ENCODE measurements at places on chromosomes 1 and 21.
A peak's percentile ranks its signal among the peaks of the same experiment; 100 is the strongest.

GRCh38 chr1:84715342-84716019, 25.2 kb upstream of the SSX2IP start:
- DNase-seq: no peak

DNA sequence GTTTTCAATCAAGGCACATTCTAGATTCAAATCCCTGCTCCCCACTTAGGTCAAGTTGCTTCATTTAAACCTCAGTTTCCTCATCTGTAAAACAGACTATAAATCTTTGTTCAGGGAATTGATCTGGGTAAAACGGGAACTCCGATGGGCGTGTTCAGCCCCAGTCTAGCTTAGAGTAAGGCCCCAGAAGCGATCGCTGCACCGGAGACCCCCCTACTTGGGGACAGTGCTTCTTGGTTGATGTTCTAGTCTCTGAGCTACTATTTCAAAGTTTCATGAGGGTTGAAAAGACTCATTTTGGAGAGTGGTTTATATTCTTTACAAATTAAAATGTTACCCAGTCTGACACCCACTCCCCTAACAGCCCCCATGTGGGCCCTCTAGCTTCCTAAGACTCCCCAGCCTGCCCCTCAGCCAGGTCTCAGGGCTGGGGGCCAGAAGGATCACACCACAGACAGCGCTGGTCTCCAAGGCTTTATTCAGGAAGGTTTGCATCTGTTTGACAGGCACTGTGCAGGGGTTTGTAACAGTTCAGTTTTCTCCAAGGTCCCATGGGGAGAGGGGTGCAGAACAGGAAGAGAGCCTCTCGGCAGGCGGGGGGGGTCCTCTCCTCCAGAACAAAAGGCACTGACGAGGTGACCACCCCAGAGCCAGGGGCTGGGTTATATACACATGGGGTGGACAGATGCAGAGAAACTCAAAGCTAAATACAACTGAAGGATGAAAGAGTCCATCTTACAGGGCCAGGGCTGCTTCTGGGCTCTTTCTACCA, 82.9 kb downstream of the STUM start:
- DNase-seq: peak; percentile 11

DNA sequence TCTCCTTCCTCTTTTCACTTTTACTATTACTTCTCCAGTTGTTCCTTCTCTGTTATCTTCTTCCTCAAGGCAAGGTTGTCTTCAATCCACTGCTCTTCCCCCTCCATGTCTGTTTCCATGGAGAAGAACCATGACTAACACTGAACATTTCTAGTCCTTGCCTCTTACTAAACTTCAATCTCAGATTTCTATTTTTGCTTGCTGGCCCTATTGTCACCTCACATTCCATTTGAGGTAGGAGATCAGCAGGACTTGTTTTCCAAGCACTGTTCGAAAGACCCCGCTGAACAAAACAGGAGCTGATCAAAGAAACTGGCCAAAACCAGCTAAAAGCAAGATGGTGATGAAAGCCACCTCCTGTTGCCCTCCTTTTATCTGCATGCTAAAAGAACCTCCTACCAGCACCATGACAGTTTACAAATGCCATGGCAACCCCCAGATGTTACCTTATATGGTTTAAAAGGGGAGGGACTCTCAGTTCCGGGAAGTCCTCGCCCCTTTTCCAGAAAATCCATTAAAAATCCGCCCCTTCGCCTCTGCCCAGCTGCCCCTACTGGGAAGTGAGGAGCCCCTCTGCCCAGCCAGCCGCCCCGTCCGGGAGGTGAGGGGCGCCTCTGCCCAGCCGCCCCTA, 22.6 kb downstream of the GON4L start:
- peak; percentile 59 for DNase-seq

GRCh38 chr21:31580866-31581276, 78.6 kb upstream of the SOD1 start:
- DNase-seq: peak; percentile 62

DNA sequence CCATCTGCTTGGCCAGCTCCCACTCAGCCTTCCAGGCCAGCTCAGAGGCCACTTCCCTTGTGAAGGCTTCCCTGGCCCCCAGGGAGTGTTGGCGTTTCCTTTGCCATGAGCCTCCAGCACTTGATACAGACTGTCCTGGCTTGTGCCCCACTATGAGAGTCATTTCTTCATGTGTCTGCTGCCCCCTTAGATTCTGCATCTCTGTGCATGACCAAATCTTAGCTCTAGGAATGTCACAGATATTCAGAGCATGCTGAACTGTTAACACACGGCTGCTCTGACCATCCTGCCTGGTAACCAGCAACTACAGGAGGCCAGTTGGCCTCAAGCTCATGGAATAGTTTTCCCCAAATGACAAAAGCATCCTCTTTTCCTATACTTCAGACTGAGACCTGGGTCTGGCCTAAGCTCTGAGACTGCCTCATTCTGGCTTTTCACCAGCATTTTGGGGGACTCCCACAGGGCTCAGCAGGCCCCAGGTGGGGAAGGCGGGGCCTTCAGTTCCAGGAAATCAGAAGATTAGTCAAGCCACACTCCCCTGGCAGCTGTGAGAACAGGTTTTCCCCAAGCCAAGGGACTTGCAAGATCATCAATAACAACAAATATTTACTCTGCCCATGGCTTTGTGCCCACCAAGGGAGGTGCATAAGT, 182.6 kb upstream of the EDN2 start:
- DNase-seq: peak; percentile 66

GRCh38 chr1:169563019-169563615, 23.2 kb downstream of the F5 start:
- DNase-seq: no peak

GRCh38 chr1:79255421-79255820, 248.9 kb upstream of the ADGRL4 start:
- no peak for DNase-seq

DNA sequence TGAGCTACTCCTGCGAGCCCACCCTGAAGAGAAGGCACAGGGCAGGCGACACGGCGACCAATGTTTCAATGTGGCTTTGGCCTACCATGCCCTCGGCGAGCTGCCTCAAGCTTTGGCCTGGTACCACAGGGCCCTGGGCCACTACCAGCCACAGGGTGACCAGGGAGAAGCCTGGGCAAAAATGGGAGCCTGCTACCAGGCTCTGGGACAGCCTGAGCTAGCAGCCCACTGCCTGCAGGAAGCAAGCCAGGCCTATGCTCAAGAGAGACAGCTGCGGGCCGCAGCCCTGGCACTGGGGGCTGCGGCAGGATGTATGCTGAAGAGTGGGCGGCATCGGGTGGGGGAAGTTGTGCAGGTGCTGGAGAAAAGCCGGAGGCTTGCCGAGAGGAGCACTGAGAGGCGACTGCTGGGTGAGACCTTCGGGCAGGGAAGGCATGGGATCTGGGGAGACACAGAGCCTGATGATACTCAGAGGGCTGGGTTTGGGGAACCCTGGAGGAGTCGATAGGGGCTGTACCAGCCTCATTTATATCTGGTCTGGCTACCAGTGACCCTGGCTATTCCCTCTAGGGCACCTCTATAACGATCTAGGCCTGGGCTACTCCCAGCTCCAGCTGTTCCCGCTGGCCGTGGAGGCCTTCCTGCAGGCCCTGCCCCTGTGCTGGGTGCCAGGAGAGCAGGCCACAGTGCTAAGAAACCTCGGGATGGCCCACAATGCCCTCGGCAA, 2.3 kb downstream of the TTC24 start:
- DNase-seq: no peak

GRCh38 chr1:41812051-41812450, 106.7 kb downstream of the HIVEP3 start:
- DNase-seq: peak; percentile 83

- peak; percentile 99 for DNase-seq
Measured at GRCh38 chr1:21937372-21938121, 437 bp upstream of the HSPG2 start.

- DNase-seq: no peak
Measured at GRCh38 chr1:48200166-48200900, 22.2 kb upstream of the SLC5A9 start.

DNA sequence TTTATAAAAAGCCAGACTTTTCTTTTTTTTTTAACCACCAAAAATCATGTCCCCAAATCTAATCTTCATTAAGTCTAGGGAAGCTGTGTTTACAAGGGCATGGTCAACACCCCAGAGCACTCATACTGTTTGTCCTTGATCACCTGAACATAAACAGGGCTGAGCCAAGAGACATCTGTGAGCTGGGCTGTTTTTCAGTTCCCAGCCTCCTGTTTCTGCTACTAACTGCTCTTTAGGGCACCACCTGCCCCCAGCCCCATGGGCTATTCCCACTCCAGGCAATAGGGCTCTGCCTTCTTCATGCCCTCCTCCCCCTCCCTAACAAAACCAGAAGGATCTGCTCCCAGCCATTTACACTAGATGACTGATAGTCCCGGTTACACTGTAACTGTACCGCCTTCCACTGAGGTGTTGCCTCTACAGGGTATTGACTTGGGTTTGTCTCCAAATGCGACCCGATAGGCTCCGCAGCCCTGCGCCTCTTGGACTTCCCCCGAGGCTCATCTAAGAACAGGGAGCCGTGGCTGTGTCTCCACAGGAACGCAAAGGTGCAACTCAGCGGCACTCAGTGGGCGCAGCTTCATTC, 11.7 kb upstream of the SLC26A9 start:
- DNase-seq: no peak

- DNase-seq: no peak
Measured at GRCh38 chr1:184941735-184942134, 32.6 kb downstream of the NIBAN1 start.

DNA sequence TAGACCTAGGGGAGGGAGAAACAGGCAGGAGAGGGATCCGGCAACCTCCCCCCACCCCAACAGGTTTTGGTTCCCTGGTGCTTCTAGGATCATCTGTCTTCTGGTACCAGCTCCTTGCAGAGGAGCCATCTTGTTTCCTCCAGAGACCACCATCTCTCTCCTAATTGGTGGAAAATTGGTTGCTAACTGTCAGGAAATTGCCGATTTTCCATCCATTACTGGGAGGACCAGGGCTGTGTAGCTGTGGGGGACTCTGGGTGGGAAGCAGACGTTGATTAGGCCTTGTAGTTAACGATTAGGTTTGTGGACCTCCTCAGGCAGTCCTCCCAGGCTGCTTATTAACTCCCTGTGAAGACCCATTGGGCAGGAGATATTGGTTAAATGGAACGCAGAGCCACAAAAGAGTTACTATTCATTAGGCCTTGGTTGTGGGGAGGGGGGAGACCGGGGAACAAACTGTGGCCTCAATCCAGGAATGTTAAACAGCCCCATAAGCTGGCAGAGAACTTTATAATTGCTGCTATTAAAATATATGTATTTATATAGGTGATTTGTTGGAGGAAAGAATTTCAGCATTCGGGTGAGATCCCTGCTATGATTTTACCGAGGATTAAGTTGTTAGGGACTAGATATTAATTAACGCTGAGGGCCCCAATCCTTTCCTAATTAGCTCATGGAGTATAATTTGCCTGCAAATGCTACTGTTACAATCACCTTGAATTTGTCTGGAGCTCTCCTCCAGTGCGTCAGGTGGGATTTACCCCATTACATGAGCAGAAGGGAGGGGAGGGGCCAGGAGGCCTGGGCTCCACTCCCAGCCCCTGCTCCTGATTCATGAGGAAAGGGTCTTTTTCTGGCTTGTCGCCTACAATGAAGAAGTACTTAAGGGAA, 61.2 kb upstream of the TRABD2B start:
- DNase-seq: no peak

DNA sequence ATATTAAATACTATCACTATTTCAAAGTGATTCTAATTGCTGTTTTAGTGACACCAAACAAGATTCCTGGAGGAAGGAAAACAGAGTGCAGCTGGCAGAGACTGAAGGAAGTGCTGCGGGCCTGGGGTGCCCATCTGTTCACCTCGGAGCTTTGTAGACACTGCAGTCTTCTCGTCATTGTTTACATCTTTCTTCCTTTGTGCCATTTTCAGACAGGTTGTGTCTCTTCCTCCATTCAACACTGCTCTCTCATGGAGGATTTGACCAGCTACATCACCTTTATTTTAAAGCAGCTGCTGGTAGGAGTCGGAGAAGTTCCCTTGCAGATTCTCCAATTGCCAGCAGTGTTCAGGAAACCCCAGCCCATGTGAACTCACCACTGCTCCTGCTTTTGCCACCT, 37.3 kb downstream of the ABCA4 start:
- DNase-seq: no peak

DNA sequence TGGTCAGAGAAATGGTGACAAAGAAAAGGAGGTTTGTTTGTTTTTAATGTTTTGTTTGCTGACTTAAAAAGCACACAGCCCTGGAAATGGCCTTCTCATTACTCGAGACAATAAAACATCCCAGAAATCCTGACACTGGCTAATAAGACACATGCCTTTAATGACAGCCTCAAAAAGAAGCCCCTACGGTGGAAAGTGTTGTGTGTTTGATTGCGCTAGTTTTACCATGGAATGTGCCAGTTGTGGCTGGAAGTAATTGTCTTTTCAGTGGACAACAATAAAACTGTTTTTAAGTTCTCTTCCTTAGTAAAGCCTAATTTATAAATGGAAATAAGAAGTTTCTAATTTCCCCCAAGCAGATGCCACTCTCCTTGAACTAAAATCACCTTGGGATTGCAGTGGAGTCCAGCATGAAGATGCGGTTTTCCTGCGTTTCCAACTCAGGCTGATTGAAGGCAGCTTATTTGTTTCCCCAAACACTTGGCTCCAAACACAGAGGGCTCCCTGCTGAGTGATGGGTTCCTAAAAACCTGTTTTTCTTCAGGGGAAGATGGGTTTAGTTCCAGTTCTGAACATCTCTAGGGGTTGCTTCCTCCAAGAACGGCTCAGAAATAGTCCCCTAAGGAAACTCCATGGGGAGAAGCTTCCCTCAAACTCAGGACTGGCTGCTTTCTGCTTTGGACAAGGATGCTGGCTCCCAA, 54.3 kb downstream of the CD247 start:
- no peak for DNase-seq

DNA sequence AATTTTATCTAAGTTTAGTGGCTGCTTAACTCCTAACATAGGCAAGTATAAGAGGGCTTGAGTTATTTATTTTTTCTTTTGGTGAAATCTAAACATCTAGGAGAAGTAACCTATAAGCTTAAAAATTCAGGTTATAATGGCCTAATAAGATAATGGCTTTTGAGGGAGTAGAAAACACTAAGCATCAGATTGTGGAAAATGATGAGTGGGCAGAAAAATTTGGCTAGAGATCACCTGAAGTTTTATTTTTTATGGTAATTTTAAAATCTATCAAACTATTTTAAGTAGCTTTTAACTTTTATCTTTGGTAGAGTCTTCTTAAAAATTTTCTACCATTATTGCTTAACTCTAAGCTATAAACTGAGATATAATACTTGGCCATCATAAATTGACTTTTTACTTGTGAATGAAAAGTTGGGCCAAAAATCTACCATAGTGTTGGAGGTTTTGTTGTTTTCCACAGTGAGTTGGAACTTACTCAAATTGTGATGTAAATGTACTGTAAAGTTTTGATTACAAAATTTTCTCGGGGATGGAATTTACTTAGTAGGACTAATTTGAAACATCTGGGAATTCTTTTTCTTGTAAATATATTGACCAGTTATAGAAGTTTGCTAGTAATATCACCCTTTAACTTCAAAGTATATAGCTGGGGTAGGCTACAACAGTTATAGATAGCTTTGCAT, 63.9 kb downstream of the USP25 start:
- DNase-seq: no peak

All from H7 (cell line).